ENCODE measurements at places on chromosomes 7 and 10. TPM values are rescaled to one million over a fixed set of nuclear protein-coding genes. Genes with fewer than 3 reads are reported as not detected.

STEAP2 gene
- 5.1 TPM for polyA plus RNA-seq

CNPY1 gene
- polyA plus RNA-seq: not detected

SCD gene
- 40.8 TPM for polyA plus RNA-seq

ABCC2 gene
- 0.23 TPM for polyA plus RNA-seq

HOXA10 gene
- polyA plus RNA-seq: 59.6 TPM

MOGAT3 gene
- polyA plus RNA-seq: not detected

SORCS1 gene
- 0.01 TPM for polyA plus RNA-seq

MYOZ1 gene
- polyA plus RNA-seq: 9.6 TPM

STEAP1B gene
- 1.4 TPM for polyA plus RNA-seq

PIP gene
- not detected for polyA plus RNA-seq

UTF1 gene
- not detected for polyA plus RNA-seq

NDUFA5 gene
- 22.8 TPM for polyA plus RNA-seq

UPF2 gene
- polyA plus RNA-seq: 5.5 TPM

PKD1L1 gene
- polyA plus RNA-seq: 0.13 TPM

PKD2L1 gene
- not detected for polyA plus RNA-seq

INSYN2A gene
- polyA plus RNA-seq: 0.06 TPM

NDUFB8 gene
- 197 TPM for polyA plus RNA-seq

PNLIP gene
- polyA plus RNA-seq: not detected

EPHA1 gene
- polyA plus RNA-seq: not detected

LEP gene
- polyA plus RNA-seq: 0.05 TPM

SPDYE1 gene
- not detected for polyA plus RNA-seq

LIPN gene
- not detected for polyA plus RNA-seq

Data from BJ (cell line).